ENCODE measurements at places on chromosomes 5 and 9.

DNA sequence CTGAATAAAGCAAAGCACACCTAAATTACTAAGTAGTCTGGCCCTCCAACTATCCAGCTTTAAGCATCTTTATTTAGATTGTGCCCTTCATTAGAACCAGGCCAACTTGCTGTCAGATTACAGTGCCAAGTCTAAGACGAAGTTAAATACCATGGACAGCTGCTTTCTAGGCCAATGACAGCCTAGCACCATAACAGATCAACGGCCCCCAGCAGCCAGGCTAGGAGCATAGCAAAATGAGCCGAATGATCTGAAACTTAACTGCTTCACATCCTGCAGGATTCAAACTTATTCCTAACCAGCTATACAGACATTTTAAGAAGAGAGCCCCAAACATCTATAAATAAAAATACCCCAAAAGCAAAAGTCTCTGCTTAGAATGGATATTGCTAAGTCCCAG is 6.8 kb downstream of the SLC24A2 start:
- no peak for DNase-seq

DNA sequence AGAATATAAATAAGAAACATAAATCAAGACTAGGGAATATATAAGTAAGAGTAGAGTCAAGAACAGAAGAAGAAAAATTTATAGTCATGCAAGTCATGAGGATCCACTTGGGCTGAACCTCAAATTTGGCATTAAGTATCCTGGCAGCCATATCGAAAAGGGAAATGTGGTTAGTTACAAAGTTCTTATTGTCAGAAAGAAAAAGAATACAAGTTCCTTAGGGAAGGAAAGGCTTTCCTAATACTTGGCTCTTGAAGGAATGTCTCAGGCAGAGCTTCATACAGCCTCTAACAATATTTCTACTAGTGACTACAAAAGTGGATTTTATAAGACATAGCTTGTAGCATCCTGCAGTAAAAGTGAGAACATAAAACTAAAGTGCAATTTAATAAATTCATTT is 45.4 kb downstream of the TMEM252 start:
- DNase-seq, result no peak

DNA sequence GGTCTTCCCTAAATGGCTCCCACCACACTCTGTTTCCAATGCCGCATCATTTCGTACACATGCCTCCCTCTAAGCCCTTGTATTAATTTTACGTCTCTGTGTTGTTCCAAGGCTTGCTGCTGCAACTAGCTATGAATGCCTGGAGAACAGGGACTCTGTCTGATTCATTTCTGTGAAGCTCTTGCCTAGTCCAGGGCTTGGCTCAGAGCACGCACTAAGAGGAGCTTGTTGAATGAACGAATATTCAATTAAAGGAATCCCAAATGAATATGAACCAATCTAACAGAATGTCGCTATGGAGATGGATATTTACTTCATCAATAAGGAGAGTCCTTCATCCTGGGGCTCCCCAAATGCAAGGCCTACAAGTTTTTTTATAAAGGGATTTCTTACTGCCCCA is 55.3 kb downstream of the TGFBR1 start:
- no peak for DNase-seq

- no peak for DNase-seq
These were observed 20.1 kb upstream of the CFAP157 start for GRCh38 chr9:127686461-127687393.

GRCh38 chr9:131980267-131981016 is 99.2 kb downstream of the MED27 start:
- DNase-seq, result peak; percentile 64

- peak; percentile 28 for DNase-seq
These were observed 22.8 kb downstream of the SMIM3 start for GRCh38 chr5:150801117-150801927.

- no peak for DNase-seq
These were observed 140.0 kb upstream of the RAI14 start for GRCh38 chr5:34516166-34516565.

All from NCI-H1417 (cell line).